NCI-H2029 (cell line): ENCODE measurements at places on chromosomes 16 and 17.

- DNase-seq: no peak
These were observed 270.7 kb downstream of the NTN1 start for GRCh38 chr17:9291912-9292560.

- no peak for DNase-seq
These were observed 1.2 kb downstream of the MAF start for GRCh38 chr16:79599256-79599836.

GRCh38 chr17:68029512-68030215, 5.9 kb upstream of the KPNA2 start:
- peak; percentile 26 for DNase-seq

- DNase-seq: no peak
These were observed 6.1 kb upstream of the PYDC1 start for GRCh38 chr16:31223044-31223443.

- no peak for DNase-seq
These were observed 1.1 kb downstream of the TK2 start for GRCh38 chr16:66548868-66549267.

DNA sequence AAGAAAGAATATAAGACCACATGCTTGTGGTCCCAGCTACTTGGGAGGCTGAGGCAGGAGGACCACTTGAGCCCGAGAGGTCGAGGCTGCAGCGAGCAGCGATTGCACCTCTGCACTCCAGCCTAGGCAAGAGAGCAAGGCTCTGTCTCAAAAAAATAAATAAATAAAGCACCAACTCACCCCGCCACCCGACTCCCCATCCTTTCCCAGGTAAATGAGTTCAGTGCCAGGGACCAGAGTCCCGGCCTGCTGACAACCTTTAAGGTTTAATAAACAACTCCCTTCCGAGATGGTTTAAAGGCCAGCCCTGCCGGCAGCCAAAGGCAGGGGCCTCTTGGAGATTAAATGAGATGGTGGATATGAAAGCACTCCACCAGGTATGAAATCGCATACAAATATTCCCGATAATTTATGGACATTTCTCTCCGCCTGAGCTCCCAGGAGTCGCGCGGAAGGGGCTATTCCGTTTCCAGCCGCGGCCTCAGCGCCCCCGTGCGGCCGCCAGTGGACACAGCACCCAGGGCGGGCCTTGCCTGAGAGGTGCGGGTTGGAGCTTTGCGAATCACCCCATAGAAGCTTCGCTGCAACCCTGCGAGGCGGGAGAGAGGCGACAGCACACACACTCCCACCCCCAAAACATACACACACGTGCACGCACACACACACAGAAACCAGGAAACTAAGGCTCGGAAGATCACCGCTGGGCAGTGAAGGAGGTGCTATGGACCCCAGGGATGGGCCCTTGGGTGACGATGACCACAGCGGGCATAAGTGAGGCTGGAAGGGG, 4.0 kb upstream of the RPL38 start:
- no peak for DNase-seq

DNA sequence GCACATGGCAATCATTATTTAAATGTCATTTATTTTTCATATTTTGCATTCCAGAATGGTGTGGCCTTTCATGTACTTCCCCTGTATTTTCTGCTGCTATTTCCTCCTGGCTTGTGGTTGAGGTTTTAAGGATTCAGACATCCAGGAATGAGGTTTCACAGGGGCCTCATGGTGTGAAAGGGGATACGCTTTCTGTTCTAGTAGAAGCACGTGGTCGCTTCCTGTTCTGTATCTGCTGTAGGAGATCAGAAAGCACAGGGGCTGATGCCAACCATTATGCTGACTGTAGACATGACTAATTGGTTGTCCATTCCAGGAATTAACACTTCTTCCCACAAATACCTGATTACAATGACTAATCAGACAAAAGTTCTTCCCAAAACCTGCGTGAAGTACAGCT, 405.9 kb downstream of the SHISA9 start:
- DNase-seq: no peak

DNA sequence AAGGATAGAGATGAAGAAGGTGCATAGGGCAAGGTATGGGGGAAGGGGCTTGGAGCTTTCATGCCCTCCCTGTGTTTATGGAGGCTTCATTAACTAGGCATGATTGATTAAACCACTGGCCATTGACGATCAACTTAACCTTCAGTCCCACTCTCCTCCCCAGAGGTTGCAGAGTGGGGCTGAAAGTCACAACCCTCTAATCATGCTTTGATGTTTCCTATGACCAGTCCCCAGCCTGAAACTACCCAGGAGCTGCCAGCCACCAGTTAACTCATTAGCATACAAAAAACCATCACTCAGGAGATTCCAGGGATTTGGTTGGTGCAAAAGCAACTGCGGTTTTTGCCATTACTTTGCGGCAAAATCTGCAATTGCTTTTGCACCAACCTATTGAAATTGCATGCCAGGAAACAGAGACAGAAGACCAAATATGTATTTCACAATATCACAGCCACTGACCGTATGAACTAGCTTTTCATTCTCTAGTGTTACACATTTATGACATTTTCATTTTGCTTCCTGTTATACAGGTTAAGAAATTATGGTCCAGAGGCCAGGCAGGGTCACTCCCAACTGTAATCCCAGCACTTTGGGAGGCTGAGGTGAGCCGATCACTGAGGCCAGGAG, 5.4 kb downstream of the GFOD2 start:
- no peak for DNase-seq

- no peak for DNase-seq
These were observed 131.1 kb upstream of the RPL38 start for GRCh38 chr17:74072340-74072739.

DNA sequence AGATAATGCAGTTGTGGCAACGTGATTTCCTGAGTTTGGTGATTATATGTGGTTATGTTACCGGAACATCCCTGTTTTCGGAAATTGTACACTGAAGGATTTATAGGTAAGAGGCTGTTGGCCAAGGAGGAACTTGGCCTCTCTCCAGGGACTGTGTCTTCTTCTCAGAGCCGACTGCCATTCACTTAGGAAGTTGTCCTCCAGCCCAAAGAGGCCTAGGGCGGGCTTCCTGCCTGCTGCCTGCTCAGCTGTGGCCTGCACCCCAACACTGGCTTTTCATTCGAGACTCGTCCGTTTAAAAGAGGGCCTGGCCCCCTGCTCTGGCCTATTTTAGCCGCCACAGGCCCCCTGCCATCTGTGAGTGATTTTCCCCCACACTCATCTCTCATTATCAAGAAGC, 64.3 kb downstream of the ZDHHC7 start:
- peak; percentile 51 for DNase-seq

DNA sequence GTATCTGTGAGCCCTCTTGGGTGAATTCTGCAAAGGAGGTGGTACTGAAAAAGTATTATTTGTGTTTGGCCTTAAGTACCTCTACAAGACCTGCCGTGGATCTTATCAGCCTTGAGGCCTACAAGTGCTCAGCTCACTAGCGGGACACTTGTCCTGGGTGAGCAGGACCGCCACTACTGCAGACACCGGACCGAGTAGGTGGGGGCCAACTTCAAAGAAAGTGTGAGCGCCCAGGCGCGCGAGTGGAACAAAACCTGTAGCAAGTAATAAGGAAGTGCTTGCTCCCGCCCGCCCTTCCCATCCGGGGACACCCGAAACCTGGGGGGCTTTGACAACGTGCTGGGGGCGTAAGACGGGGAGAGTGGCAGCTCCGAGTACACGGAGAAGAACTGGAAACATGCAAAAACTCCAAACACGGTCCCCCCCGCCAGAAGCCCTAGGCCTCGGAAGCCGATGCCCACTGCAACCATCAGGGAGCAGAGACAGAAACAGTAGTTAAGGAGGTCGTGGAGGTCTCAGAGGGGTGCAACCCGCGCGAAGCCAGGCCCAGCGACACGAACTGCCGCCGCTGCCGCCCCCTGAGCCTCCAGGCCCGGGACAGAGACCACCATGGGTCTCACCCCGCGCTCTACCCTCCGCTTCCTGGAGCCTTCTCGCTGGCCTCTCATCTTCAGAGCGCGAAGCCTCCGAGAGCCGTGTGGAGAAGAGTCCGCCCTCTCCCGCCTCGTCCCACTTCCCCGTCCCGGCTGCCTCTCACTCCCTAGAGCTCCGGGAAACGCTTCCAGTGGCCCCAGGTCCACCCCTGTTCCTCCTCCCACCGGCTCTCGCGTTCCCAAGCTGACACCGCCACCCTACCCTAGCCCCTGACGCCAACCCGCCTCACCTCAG, 537 bp downstream of the CNOT1 start:
- DNase-seq: no peak

DNA sequence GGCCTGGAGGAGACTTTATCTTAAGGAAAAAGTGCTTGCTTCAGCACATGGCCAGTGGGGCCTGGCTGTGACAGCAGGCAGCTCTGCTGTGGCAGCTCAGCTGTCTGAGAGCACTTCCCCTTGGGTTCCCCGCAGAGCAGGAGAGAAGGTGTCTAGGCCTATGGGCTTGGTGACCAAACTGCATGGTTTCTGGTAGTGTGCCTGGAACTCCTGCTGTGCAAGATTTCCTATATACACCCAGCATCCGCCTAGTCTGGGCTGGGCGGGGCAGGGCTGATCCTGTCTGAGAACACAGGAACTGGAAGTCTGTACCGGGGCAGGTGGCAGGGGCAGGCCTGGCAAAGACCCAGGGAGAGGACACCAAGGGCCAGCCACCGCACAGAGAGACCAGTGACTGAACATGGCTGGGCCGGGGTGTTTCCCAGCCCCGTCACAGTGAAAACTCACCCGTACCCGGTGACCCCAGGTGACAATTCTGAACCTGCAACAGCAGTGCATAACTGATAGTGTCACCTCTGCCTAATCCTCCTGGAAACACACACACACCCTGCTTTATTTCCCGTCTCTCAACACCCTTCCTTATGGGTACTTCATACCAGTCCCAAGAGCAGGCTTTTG, 39.3 kb downstream of the CHD9 start:
- peak; percentile 70 for DNase-seq

GRCh38 chr17:59199398-59199797, 10.4 kb upstream of the SMG8 start:
- no peak for DNase-seq

DNA sequence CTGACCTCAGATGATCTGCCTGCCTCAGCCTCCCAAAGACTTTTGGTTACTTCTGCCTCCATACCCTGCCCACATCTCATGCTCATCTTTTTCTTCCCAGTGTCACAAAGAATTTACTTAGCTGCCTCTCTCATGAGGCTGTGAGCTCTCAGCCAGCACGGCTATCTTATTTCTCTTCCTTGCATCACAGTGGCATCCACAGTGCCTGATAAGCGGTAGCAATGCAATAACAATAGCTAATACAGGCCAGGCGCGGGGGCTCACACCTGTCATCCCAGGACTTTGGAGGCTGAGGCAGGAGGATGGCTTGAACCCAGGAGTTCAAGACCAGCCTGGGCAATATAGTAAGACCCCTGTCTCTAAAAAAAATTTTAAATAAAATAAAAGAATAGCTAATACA, 15.5 kb upstream of the MARVELD3 start:
- DNase-seq: no peak

DNA sequence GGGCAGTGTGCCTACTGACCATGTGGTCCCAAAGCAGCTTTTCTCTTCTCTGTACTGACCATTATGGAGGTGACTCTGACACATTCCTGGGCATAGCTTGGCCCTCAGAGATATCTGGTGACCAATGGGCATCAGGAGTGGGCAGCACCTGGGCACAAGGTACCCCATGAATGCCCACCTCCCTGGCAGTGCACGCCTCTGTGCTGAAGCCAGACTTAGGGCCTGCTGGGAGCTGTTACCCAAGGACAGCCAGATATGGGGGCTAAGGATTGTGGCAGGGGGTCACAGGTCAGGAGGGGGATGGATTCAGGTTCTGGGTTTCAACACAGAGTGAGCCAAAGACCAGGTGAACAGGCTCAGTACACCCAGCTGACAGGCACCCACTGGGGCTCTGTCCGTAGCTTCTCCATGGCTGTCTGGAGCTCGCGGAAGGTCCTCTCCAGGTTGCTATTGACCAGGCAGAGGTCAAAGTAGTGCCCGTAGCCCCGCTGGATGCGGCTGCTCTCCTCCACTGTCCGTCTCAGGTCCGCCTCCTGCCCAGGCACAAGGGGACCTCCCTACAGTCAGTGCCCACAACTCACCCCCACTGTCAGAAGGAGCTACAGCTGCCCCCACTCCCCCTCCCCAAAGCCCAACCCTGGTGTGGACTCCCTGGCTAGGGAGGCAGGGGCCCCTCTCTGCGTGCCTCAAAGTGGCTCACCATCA, 29.7 kb downstream of the MPP2 start:
- no peak for DNase-seq

- no peak for DNase-seq
These were observed 14.9 kb upstream of the MMD start for GRCh38 chr17:55436224-55437158.
